ENCODE measurements at places on chromosomes 7 and 10.

- no peaks in the 10 kb centered on the region for H3K27me3 ChIP-seq
- no peaks in the 10 kb centered on the region for H3K36me3 ChIP-seq
- no peak overlapping the region for H3K27ac ChIP-seq
- H3K4me1 ChIP-seq, result no peaks in the 10 kb centered on the region
- DNase-seq, result no peak
These were observed 172.8 kb upstream of the CXCL12 start for GRCh38 chr10:44557596-44558191.

DNA sequence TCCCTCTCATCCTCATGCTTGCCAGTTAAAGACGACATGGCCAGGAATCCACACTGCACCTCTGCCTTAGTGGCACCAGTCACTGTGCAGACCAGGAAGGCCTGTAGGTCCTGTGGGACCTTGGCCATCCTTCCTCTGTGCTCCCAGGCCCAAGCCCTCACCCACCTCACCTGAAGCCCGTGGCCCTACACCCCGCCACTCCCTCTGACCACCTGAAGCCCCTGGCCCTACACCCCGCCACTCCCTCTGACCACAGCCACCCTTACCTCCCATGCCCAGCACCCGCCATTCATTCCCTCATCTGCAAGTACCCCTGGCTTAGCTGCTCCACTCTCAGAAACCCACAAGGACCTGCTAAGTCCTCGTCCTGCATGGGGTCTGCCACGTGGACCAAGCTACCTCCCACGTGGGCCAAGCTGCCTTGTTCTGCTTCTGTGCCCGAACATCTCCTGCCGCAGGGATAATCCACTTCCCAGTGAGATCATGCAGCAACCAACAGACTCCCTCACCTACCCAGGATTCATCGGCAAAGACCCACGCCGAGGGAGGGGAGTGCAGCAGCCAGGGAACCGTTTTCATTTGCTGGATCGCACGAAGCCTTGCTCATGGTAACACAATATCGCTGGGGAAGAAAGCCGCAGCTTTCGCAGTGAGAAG is 151.2 kb downstream of the TCERG1L start:
- H3K4me3 ChIP-seq, result no peak overlapping the region
- H3K36me3 ChIP-seq, result no peaks in the 10 kb centered on the region
- peaks cover 7% of the 10 kb centered on the region for H3K27me3 ChIP-seq
- no peak overlapping the region for H3K27ac ChIP-seq
- no peaks in the 10 kb centered on the region for H3K4me1 ChIP-seq

GRCh38 chr10:92342796-92343195 is 51.8 kb downstream of the MARCHF5 start:
- no peak for DNase-seq
- H3K4me3 ChIP-seq, result no peak overlapping the region
- no peaks in the 10 kb centered on the region for H3K4me1 ChIP-seq
- peaks cover 42% of the 10 kb centered on the region for H3K36me3 ChIP-seq

GRCh38 chr10:103186128-103186527 is 6.9 kb downstream of the NT5C2 start:
- H3K27ac ChIP-seq, result no peak overlapping the region
- no peak overlapping the region for H3K4me3 ChIP-seq
- DNase-seq, result no peak

DNA sequence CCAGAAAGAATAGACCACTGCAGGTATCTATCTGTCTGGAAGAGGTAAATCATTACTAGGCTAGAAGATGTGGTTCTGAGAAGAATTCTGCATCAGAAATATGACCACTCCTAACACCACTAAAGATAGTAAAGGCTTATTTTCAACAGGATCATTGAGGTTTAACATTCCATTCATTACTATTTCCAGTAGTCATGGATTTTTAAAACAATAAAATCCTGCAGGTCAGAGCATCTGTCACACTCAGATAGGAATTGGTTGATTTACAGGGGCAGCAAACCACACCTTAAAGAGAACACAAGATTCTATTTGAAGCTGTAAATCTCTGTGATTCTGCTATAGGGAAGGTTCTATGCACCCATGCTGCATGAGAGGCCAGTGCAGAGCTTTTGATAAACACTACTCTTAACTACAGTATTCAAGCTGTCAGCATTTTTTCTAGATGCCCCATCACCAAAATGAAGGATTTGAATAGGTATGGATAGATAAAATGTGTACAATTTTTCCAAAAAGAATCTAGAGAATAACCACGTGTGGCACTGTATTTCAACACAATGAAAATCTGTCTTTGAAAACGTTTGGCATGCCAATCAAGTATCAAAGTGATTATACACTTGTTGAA is 14.6 kb downstream of the LRRC17 start:
- no peak overlapping the region for H3K27ac ChIP-seq
- H3K27me3 ChIP-seq, result no peaks in the 10 kb centered on the region
- H3K4me1 ChIP-seq, result no peaks in the 10 kb centered on the region
- no peaks in the 10 kb centered on the region for H3K36me3 ChIP-seq
- H3K4me3 ChIP-seq, result no peak overlapping the region
- DNase-seq, result no peak

DNA sequence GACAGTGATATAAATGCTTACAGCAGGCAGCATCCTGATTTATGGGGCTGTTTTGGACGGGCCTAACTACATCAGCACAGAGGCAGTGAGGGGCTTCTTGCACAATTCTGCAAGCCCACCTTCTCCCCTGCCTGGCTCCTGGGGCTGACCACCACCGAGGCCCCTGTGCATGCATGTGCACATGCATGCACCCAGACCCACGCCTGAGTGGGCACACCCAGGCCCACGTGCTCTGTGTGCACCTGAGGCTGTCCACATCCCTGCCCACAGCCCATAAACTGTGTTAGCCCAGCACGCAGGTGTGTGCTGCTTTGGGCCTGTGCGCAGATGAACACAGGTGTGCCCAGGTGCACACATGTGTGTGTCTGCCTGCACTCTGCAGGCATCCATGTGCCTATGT is 40.0 kb downstream of the ZMIZ1 start:
- H3K36me3 ChIP-seq, result peaks cover 9% of the 10 kb centered on the region
- no peak for DNase-seq
- no peak overlapping the region for H3K27ac ChIP-seq
- no peaks in the 10 kb centered on the region for H3K27me3 ChIP-seq
